Activated CD8-positive, alpha-beta memory T cell treated with anti-CD3 and anti-CD28 coated beads for 24 hours (primary cell): ENCODE measurements at places on chromosomes 12 and 14.

DNA sequence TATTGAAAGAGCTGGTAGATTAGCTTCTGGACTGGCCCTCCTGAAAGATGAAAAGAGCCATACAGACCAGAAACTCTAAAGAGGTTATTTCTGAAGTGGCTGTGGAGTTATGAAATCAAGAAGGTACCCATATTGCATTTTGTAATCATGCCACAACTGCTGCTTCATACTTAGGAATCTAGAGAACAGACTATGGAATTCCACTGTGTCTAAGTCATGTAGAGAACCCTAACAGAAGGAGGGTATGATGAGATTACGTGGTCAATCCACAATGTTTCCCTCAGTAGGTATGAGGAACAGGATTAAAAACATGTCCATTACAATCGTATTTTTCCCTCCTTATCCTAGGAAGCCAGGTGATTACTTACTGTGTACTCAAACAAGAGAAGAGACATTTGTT, 708.8 kb downstream of the RERGL start:
- no peak for DNase-seq

DNA sequence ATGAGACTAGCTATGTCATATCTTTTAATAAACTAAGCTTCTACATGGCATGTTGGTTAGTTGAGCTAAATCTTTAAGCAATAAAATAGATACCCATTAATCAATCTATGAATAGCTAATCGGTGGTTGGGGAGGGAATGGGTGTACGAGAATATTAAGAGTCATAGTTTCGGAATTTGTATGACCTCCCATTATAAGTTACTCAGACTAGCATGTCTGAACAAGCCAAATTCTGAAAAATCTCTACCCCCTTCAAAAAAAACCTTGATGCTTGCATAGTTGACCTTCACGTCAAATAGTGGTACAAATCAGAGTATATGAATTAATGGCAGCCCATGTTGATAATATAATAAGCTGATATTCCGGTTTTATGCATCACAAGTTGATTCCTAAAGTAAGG, 60.0 kb downstream of the PLEKHG7 start:
- no peak for DNase-seq

- no peak for DNase-seq
Observed at GRCh38 chr14:89787525-89787924, 167.0 kb downstream of the EFCAB11 start.

- DNase-seq, result no peak
Observed at GRCh38 chr14:23561259-23561658, 5.2 kb downstream of the THTPA start.

- DNase-seq, result peak; percentile 77
Observed at GRCh38 chr12:112979041-112979680, 842 bp downstream of the OAS2 start.

GRCh38 chr12:42732908-42733411, 143.4 kb upstream of the PRICKLE1 start:
- DNase-seq, result no peak

GRCh38 chr12:31005944-31006361, 67.7 kb upstream of the DDX11 start:
- no peak for DNase-seq

DNA sequence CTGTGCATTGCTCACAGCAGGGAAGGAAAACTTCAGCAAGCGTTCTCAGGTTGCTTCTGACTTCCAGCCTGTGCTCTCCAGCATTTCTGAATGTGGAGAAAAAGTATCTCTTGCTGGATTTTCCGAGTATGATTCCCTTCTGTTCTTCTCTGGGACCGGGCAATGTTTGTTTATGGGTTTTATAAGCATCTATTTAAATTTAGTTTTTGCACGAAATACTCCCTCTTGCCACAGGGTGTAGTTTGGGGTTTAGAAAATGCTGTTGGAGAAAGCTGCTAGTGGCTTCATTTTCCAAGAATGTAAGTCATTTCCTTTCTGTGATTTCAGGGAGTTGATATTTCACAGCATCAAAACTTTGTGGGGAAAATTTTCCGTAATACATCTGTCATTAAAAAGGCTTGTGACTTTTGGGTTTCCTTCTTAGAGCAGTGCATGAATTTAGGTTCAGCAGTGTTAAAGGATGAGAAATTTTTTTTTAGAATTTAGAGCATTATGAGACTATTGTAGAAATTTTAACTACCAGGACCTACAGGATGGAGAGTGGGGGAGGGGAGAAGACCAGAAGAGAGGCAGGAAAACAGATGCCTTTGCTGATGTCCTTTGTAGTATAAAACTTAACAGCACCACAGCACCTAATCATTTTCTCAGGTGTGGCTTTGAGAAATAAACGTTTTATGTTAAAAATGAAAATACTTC, 1.5 kb downstream of the FRMD6 start:
- no peak for DNase-seq

DNA sequence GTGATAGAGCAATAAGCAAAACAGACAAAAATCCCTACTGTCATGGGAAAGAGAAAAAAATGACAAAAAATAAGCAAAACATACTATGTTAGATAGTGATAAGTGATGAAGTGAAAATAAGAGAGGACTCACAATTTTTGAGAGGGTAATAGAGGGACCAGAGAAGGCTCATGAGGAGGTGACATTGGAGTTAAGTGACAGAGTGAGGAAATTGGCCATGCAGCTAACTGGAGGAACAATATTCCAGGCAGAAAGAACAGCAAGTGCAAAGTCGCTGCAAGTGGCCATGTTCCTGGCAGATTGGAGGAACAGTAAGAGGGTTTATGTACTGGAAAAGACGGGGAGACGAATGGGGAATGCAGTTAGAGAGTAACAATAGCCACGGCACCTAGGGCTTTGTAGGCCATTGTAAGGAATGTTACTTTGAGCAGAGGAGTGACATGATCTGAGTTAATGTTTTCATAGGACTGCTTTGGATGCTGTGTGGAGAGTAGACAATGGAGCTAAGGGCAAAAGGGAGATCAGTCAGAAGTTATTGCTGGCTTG, 1.4 kb upstream of the SAV1 start:
- DNase-seq, result no peak

DNA sequence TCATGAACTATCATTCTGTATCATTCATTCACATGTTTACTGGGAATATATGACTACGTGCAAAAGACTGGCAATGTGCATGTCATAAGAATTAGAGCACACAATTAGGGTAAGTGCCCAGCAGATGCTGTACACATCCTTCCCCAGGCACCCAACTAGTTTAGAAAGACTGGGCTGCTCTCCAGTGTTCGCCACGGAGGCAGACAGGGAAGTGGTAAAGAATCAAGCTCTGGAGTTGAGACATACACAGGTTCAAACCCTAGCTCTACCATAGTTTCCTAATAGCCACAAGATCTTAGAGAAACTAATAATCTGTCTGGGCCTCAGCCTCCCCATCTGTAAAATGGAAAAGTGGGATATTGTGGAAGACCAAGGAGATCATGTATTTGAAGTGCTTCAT, 6.8 kb downstream of the TMCC3 start:
- DNase-seq, result no peak

DNA sequence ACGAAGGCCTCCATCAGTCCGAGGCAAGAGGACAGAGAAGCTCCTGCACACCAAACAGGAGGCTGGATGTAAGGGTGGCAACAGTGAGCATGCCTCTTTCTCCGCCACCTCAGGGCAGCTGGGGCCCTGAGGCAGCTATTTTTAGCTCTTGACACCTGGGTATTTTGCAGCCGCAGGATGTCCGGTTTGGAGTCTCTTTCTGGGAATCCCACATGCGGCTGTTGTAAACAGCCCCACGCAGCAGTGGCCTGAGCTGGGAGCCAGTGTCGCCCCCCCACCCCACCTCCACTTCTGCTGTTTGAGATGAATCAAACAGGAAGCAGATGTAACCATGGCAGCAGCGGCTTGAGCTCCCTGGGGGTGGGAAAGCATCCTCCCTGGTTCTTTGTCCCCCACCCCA, 11.7 kb downstream of the HDAC7 start:
- peak; percentile 90 for DNase-seq

GRCh38 chr12:98671459-98671858, 26.4 kb downstream of the APAF1 start:
- DNase-seq, result no peak

DNA sequence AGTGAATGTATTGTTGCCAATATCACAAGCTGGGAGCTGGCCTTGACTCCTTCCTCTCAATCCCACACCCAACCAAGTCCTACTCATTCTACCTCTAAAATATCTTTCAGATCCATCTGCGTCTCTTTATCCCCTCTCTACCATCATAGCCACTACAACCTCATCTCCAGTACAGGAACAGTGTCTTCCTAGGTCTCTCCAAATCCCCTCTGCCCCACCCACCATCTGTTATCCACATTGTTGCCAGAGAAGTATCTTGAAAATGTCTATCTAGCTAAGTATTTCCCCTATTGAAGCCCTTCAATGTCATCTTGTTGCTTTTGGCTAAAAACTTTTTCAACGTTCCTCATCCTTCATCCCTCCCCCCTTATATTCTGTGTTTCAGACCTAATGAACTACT, 244.7 kb downstream of the C12orf75 start:
- no peak for DNase-seq

- no peak for DNase-seq
Observed at GRCh38 chr12:70402597-70402996, 36.5 kb downstream of the KCNMB4 start.

- no peak for DNase-seq
Observed at GRCh38 chr12:21502164-21502496, 541 bp downstream of the GOLT1B start.

GRCh38 chr12:15601210-15601800, 187.9 kb downstream of the EPS8 start:
- DNase-seq, result no peak

DNA sequence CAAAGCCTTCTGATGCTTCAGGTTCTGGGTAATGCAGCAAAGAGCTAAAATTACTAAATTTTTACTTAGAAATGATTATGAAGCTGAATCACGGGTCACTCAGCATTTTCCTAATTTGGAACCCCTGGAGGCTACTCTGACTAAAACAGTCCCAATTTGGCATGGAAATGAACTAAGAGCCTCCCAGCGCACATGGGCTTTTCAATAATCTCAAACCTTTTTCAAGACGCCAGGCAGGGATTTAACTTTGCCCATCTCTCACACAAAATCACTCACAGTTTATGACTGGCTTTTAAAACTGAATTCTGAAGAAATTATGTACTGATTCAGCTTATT, 68.3 kb downstream of the LLPH start:
- DNase-seq, result no peak

- DNase-seq, result no peak
Observed at GRCh38 chr12:123578243-123578642, 6.1 kb upstream of the TMED2 start.

- DNase-seq, result no peak
Observed at GRCh38 chr12:132329720-132330548, 545 bp upstream of the GALNT9 start.

DNA sequence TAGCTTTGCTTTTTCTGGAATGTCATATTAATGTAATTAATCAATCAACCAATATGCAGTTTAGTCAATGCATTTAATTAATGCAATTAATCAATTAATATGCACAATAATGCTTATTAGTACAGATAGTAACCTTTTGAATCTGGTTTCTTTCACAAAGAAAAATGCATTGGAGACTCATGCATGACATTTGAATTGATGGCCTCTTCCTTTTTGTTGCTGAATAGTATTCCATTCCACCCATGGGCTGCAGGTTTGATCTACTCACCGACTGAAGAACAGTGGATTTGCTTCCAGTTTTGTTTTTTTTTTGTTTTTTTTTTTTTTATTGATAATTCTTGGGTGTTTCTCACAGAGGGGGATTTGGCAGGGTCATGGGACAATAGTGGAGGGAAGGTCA, 13.1 kb upstream of the GPR132 start:
- no peak for DNase-seq

DNA sequence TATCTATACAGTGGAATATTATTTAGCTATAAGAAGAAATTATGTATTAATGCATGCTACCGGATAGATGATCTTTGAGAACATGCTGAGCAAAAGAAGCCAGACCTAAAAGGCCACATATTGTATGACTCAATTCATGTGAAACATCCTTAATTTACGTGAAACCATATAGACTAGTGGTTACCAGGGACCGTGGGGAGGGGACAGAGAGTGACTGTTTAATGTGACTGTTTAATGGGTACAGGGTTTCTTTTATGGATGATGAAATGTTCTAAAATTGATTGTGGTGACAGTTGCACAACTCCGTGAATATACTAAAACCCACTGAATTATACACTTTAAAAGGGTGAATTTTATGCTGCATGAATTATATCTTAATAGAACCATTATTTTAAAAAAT, 8.5 kb upstream of the BCL7A start:
- no peak for DNase-seq

GRCh38 chr12:101564912-101565311, 29.9 kb upstream of the MYBPC1 start:
- no peak for DNase-seq

- no peak for DNase-seq
Observed at GRCh38 chr14:97902630-97903029, 1105.4 kb downstream of the VRK1 start.

GRCh38 chr12:24848941-24849477, 99.9 kb downstream of the BCAT1 start:
- no peak for DNase-seq

DNA sequence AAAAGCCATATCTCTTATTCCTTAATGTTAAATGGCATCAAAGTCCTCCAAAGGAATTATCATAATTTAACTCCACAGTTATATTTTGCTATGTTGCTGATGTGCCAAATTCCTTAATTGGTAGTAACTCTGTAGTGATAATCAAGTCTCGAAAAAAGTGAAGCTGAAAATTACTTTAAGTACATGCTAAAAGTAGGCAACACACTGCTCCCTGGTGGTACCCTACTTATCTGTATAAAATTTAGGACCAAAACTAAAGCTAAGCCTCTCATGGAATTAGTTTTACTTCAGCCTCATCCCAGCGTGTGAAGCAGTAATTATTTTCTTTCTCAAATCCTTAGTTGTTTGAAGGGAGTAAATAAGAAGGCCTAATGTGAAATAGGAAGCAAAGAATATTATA, 132.8 kb downstream of the TTLL5 start:
- no peak for DNase-seq

DNA sequence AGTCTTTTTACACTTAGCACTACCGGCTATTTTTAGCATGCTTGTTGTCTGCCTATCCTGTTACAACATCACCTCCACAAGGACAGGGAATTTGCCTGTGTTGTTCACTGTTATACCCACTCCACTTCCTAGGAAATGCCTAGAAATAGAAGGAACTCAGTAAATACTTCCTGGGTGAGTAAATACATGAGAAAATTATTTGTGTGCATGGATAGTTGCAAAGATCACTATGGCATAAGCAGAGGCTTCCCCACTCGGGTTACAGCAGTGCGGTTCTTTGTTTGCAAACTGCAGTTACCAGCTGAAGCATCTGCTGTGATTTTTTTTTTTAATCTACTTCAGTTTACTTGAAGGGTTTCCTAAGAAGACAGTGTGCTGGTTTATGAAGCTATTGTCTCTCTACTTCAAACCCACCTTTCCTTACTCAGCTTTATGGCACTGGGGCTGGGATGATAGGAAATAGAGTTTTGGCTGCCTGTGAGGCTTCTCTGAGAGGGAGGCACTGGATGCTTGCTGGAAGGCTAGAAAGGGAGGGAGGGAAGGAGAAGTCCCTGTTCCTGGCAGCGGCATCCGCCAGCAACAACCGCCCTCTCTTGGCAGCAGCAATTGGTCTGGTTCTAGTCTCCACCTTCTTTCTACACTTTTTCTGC, 29.0 kb downstream of the PDE6H start:
- no peak for DNase-seq

GRCh38 chr14:60315196-60315990, 66.4 kb downstream of the PPM1A start:
- no peak for DNase-seq

- DNase-seq, result peak; percentile 57
Observed at GRCh38 chr12:125683748-125684381, 618.6 kb downstream of the AACS start.
